Activated T-cell treated with anti-CD3 and anti-CD28 coated beads, Interleukin-2, amount 50 U/mL, for 4 hours (primary cell): ENCODE measurements at places on chromosomes 7 and 10. TPM values are rescaled to one million over a fixed set of nuclear protein-coding genes. Genes with fewer than 3 reads are reported as not detected.

DNA sequence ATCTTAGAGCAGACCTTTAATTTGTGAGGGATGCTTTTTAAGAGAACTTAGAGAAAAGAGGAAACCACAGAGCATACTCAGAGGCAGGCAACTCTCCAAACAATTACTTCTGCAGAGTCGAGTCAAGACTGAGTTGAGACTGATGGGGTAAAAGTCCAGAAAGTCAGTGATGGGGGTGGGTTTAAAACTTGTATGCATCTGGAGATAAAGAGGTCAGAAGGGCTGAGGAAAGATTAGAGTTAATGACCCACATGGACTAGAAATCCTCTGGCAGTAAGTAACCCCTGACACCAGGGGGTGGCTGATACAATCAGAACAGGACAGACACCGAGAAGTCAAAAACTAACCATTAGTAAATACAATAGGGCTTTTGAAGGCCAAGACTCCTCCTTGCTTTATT lies 42.4 kb upstream of the SEPTIN7 start:
- no peak for DNase-seq

- DNase-seq, result no peak
Observed at GRCh38 chr7:11104578-11104977, 130.9 kb downstream of the PHF14 start.

DNA sequence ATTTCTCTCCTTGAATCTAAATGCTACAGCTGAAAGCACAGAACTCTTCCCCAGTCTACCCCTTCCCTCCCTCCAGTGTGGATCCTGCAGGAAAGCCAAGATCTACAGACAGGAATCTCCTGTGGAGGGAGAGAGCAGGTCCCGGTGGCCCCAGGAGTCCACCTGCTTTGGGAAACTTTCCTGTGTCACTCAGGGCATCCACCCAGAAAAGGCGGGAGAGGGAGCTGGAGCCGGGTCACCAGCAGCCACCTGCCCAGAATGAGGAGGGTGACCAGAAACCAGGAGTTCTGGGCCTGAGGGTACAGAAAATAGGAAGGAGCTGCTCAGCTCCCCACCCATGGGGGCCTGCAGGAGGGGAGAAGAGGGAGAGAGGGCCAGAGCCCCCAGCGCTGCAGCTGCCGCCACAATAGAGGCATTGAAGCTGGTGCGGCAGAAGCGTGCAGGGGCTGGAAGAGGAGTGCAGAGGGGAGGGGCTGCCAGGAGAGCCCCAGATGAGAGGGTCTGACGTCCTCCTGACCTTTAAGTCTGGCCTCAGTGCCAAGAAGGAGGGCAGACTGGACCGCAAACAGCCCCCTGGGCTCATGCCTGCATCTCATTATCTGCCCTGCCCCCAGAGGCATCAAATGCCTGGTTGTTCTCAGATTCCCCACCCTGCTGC lies 56.3 kb upstream of the TMEM72 start:
- no peak for DNase-seq

DNA sequence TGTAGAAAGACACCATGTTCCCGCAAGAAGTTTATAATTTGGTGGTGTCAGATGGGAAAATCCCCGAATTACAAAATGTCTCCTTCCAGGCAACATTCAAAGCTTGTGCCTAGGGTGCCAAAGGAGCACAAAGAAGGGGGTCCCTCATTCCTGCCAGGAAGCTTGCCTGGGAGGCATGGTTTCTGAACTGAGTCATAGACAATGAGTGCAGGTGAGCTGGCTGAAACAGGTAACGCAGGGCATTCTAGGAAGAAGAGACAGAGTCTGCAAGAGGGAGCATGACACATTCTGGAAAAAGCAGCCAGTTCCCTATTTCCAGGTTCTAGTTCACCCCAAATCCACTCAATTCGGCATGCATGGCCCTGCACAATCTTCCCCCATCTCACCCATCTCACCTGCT lies 11.9 kb upstream of the CALU start:
- DNase-seq, result no peak

- DNase-seq, result no peak
Observed at GRCh38 chr10:74223755-74224529, 72.9 kb downstream of the ADK start.

DNA sequence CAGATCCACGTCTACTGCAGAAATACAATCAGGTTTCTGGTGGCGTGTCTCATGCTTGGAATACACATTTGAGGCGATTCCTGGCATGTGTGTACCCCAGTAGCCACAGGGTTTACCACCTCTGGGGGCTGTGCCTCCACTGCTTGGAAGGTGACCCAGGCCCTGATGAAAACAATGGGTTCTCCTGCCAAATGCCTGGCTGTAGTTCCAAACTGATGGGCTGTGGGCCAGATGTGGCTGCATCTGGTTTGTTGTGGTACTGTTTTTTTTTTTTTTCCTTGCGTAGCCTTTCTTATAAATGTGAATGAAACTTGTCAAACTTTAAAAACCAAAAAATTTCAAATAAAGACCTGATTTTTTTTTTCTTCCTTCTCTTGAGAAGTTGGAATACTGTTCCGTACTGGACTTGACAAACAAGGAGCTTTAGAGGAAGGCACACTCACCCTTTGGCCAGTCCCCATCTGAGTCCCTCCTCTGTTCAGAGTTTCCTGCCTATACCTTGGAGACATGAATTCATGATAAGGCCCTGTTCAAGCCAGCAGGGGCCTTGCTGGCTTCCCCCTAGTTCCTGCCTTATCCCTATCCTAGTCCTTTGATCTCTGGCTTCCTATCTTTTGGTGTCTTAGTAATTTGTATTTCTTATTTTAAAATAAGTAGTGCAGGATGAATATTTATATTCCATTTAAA lies 217.1 kb downstream of the PHTF2 start:
- no peak for DNase-seq

DNA sequence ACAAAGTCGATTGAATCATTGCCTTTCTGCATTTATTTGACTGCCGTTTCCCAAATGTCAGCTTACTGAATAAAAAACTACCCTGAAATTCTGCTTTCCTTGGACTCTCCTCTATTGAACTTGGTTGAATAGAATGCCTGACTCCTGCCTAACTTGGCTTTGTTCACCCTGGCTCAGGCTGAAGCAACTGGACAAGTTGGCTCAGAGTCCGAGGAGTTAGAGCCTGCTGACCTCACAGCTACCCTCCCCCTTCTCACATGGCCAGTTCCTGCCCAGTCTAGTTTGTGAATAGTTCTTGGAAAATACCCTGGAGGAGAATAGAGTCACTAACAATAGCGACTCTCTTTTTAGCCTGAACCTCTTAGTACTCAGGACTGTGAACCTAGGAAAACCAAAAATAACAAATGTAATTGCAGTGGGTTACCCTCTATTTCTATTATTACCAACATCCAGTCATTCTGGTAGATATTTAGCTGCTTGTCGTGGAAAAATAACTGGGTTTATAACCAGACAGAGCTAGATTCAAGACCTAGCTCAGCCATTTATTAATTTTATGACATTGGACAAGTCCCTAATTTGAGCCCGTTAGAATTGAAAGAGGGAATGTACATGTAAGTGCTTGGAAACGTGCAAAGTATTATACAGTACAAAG lies 17.3 kb upstream of the NRBF2 start:
- no peak for DNase-seq

DNA sequence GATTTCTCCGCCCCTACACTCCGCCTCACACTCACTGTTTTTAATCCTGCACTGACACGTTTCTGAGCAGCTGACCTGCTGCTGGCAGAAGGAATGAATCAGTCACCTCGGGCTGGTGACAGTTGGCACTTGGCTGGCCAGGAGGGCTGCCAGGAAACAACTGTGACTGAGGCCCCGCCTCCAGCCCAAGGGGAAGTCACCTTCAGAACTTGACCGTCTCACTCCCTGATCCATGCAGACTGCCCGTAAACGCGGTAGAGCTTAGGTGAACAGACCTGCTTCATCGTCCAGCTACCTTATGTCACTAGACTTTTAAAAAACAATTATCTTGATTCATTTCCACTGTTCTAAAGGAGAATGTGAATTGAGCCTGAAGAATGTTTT lies 107.5 kb downstream of the DOCK1 start:
- no peak for DNase-seq

GRCh38 chr10:48428896-48429295 lies 122.4 kb downstream of the MAPK8 start:
- no peak for DNase-seq

GRCh38 chr7:35480806-35481205 lies 214.1 kb downstream of the HERPUD2 start:
- no peak for DNase-seq

GRCh38 chr7:74020390-74020789 lies 7.6 kb upstream of the ELN start:
- DNase-seq, result no peak

GRCh38 chr7:15703732-15704131 lies 17.2 kb upstream of the MEOX2 start:
- no peak for DNase-seq

GRCh38 chr10:106608066-106608465 lies 556.4 kb downstream of the SORCS1 start:
- DNase-seq, result no peak

DNA sequence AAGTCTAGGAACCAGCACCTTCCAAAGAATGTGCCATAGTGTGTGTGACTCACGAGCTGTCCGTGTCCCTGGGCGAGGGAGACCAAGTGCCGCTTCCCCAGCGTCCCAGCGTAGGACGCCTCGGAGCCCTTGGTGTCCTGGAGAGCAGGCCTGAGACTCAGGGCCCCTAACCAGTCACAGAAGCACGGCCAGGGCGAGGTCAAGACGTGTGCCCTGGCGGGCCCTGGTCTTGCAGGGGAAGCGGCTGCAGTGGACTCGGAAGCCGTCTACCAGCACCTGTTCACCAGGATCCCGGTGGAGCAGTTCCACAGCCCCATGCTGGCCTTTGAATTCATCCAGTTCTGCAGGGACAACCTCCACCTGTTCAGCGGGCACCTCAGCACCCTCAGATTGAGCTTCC lies 10.6 kb downstream of the AP5Z1 start:
- DNase-seq, result no peak

CALHM1 gene
- total RNA-seq, result not detected

GJC3 gene
- 0.29 TPM for total RNA-seq

TAC1 gene
- total RNA-seq, result 1.3 TPM

ATOH7 gene
- not detected for total RNA-seq

CFAP43 gene
- not detected for total RNA-seq

ZNF239 gene
- 8.9 TPM for total RNA-seq

GHRHR gene
- not detected for total RNA-seq

ITGB1 gene
- 53.7 TPM for total RNA-seq

CD36 gene
- 0.87 TPM for total RNA-seq

MEIG1 gene
- not detected for total RNA-seq
